GM03348 (cell line): ENCODE measurements at places on chromosomes 13 and 19.

GRCh38 chr13:20487927-20488326, 37.7 kb downstream of the CRYL1 start:
- no peak for DNase-seq

GRCh38 chr13:76886005-76886291, 257 bp downstream of the KCTD12 start:
- DNase-seq: no peak

DNA sequence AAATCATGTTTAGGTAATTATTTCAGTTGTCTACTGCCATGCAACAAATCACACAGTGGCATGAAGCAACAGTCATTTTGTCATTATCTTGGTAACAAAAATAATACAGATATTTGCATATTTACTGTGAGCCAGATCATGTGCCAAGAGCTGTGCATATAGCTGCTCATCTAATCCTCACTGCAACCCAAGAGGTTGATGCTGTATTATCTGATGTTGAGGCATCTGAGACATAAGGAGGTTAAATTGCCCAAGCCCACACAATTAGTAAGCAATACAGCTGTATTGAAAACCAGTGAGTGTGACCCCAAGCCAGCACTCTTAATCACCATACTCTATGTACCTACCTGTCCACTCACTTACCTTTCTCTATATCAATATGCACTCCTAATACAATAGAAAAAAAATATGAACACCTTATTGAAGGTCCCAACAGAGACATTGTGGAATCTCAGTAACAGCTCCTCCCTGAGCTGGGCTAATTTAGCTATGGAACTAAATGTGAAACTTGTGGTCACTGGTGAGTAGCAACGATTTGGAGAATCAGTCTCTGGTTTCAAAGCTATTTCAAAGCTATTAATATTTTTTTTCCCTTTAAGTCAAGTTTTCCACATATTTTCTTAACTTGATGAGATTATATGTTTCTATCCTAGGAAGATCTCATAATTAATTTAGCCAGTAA, 185.2 kb downstream of the KLF12 start:
- DNase-seq: no peak

DNA sequence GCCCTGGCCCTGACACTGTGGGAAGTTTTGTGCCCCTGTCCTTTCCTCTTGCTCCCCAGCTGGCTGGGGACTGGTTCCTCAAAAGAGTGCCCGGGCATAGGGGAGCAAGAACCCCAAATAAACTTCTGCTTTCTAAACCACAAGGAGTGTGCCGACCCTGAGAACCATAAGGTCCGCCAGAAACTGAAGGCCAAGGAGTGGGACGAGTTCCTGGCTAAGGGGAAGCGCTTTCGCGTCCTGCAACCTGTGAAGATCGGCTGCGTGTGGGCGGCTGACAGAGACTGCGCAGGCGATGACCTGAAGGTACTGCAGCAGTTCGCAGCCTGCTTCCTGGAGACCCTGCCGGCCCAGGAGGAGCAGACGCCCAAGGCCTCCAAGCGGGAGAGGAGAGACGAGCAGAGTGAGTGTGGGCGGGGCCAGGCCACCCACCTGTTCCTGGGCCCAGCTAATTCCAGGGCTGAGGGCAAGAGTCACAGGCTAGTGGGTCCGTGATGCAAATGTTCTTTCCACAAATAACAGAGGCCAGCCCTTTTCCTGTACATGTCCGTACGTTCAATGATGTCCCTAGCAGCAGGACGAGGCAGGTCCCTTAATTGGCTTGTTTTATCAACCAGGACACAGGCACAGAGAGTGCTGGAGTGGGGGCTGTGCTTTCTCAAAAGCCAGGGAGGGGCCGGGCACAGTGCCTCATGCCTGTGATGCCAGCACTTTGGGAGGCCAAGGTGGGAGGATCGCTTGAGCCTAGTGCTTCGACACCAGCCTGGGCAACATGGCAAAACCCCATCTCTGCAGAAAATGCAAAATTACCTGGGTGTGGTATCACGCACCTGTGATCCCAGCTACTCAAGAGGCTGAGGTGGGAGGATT, 25.6 kb downstream of the UBXN6 start:
- no peak for DNase-seq

- DNase-seq: no peak
These were observed 3.8 kb downstream of the HSPBP1 start for GRCh38 chr19:55275851-55276719.

DNA sequence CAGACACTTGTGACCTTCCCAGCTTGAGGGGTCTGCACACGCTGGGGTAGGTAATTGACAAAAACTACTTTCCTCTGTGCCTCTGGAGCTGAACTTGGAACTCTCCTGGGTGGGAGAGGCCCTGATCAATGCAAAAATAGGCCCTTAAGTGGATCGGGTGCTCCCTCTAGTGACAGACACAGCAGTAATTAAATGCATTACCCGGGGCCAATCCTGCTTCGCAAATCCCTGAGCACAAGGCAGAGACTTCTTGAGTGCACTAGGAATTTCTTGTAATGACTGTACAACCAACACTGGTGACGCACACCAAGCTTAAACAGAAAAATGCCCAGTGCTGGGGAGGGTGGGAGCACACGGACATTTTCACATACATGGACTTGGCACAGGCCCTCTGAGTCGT, 10.6 kb upstream of the UBE2S start:
- peak; percentile 88 for DNase-seq
